ENCODE measurements at places on chromosomes 3 and 15. TPM values are rescaled to one million over a fixed set of nuclear protein-coding genes. Genes with fewer than 3 reads are reported as not detected.

- no peak for DNase-seq
Observed at GRCh38 chr15:88484682-88485331, 17.3 kb downstream of the MRPS11 start.

The ATP13A4 gene
- 0.13 TPM for total RNA-seq

DNA sequence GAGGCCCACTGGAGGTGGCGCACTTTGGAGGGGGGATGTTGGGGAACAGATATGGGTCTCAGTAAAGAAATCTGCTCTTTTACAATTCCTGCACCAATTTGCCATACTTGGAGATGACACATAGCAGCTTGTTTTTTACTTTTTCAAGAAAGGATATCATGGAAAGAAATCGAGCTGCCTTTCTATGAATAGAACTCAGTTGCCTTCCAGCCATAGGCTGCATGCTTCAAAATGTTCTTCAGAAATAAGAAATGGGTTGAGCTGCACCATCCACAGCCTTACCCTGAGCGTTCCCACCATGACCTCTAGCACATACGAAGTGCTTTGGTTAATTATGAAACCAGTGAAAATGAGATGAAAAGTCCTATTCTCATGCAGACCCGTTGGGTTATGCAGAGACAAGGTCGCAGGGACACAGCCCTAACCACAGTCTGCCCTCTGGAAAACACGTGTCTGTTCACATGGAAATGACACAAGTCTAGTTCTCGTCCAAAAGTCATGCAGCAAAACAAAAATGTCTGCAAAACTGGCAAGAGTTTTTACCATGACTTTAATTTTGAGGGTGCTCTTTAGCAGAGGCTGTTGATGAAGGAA is 36.3 kb downstream of the NGRN start:
- DNase-seq, result no peak

DNA sequence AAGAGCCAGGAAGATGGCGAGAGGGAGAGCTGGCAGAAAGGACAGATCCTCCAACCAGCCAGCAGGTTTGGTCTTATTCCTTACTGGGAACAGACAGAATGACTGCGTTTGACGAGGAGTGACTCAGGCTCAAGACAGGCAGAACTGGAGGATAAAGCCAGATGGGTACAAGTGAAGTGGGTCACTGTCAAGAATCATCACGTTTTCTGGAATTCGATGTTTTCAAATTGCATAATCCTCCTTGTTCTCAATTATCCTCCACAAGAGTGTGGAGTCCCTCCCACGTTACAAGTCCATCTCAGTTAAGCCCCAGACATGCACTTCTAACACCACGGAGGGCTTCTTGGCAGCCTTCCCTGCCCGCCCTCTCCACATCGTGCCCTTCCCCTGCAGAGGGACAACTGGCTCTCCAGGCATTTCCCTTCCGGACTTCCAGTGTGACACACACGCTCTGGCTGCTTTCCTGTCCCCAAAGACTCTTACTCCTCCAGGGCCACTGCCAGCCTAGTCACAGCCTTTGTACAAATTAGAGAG is 183.1 kb downstream of the CHST2 start:
- peak; percentile 58 for DNase-seq

The ZNF620 gene
- total RNA-seq, result 5.6 TPM

DNA sequence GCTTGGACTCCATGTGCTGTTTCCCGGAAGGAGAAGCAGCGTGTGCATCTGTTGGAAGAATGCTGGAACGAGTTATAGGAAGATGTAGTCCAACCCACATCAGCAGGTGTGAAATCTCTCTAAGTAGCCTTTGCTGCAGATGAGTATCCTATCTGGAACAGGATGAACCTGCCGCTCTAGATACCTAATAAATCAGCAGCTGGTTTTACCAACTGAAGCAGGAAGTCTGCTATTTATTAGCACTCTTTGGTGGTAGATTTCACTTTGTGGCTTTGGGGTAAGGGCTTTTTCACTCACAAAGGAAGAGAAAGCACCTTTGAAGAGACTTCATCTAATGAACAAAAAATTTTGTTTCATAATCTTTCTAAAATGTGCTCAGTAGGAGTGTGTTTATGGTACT is 66.4 kb downstream of the DCUN1D1 start:
- no peak for DNase-seq
